Endothelial cell (in vitro differentiated cells): ENCODE measurements at places on chromosomes 2 and 18.

GRCh38 chr18:77178559-77178958, 46.0 kb upstream of the MBP start:
- no peak for DNase-seq

- DNase-seq: no peak
Measured at GRCh38 chr2:72162574-72162973, 14.9 kb upstream of the CYP26B1 start.

DNA sequence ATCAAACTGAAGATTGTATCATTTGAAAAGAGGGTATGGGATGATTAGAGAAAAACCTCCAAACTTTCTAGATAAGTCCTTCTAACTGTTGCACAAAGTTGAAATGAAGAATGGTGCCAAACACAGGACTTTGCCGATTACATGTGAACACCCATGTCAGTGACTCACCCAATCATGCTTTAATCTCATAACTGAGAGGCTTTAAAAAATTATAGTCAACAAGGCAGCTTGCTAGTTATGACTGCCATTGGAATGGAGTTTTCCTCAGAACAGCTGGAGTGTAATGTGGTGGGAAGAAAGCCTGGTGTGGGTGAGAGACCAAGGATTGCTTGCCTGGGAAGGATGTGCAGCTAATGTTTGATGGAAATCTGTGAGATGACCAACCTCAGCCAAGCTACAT, 98.2 kb upstream of the ALPP start:
- DNase-seq: no peak

GRCh38 chr2:185108588-185108987, 510.3 kb downstream of the ZNF804A start:
- DNase-seq: no peak

DNA sequence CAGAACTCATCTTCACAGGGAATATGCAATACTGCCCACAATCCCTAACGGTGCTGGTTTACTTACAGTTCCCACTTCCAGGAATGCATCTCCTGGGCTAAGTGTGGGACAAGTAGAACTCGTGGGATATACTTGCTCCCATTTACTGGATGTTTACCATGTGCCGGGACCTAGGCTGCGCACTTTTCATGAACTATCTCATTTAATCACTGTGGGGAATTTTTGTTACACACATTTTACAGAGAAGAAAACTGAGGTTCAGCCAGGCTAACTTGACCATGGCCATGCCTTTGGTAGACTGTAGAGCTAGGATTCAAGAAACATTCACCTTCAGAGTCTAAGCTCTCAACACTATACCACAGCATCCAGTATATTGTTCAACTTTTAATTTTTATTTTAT, 24.4 kb upstream of the MBOAT2 start:
- DNase-seq: no peak

DNA sequence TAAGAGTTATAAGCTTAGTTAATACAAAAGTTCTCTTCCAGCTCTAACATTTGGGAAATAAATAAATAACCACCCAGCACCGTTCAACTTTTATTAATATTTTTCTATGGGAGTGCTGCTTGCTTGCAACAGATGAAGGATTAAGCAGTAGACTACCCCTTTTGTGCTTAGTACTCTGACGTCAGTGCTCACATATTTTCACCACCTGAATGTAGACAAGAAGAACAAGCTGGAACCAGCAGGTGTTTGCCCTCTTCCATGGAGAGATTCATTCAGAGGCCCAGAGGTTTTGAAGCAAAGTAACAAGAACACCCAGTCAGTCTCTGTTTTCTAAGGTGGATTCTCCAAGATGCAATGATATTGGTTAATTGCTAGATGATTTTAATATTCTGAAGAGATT, 307.1 kb upstream of the PIK3C3 start:
- DNase-seq: no peak

DNA sequence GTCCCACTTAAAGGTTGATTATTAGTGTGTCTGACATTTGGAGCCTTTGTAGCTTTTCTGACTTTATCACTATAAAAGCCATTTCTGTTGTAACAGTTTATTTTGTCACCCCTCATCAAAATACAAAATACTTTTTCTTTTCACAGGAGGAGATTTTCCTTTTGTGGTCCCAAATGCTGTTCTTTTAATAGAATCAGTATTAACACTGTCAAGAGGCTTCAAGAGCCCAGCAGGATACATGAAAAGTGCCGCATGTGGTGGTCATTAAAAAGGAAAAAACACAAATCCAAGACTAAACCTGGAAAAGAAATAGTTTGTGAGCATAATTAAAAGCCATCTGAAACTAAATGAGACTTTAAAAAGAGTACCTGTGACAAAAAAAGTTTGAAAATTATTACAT, 515.7 kb downstream of the DCDC2C start:
- no peak for DNase-seq

DNA sequence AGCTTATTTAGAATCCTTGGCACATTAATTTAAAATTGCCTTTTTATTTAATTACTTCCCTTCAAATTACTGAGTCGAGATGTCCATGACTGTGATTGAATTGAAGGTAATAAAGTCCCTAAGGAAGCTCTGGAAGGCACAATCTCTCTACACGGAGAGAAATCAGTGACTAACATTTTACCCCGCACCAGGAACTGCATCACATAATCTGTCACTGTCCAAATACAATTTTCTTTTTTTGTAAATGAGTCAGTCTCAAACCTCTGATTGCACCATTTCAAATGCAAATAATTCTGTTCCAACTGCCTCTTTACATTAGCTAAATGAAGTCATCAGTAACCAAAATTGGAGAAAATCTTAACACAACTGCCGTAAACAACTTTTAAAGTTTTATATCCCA, 311.9 kb downstream of the CCDC178 start:
- no peak for DNase-seq

DNA sequence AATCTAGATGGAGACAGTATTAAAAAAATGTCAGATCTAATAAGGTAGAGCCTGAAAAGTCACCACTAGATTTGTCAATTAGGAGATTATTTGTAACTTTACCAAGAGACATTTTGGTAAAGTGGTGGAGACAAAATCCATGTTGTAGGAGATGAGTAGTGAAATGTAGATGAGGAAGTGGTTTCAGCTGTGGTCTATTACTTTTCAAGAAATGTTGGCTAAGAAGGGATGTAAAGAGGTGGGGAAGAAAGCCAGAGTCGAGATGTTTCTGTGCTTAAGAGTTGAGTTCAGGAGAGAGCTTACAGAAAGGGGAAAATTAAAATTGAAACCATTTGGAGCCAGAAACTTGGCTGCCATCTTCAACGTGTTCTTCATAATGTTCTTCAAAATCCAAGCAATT, 22.2 kb downstream of the ACVR2A start:
- DNase-seq: no peak
